ENCODE measurements at places on chromosomes 5 and 9.

DNA sequence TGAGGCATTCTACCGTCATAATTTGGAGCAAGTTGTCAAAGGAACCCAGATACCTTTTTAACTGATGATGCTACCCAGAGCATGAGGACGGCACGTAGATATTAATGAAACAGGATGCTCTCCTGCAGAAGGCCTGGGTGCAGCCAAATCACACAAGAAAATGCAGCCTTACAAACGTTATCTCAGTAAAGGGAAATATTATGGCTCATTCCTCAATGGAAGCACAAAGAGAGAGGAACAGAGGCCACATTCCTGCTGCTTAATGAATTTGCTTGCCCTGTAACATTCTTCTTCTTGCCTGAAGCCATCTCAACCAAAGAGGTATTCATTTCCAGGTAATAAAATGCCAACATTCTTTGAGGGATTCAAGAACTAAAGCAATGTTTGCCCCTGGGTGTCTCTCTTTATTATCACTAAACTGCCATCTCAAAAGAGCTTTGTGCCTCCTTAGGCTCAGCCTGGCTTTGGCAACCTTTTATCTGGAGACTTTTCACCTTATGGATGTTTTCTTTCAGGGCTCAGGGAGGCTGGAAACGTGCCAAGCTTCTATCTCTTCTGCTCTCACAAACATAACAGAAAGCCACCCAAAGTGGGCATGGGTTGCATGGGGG lies 92.9 kb downstream of the TNC start:
- DNase-seq, result no peak

DNA sequence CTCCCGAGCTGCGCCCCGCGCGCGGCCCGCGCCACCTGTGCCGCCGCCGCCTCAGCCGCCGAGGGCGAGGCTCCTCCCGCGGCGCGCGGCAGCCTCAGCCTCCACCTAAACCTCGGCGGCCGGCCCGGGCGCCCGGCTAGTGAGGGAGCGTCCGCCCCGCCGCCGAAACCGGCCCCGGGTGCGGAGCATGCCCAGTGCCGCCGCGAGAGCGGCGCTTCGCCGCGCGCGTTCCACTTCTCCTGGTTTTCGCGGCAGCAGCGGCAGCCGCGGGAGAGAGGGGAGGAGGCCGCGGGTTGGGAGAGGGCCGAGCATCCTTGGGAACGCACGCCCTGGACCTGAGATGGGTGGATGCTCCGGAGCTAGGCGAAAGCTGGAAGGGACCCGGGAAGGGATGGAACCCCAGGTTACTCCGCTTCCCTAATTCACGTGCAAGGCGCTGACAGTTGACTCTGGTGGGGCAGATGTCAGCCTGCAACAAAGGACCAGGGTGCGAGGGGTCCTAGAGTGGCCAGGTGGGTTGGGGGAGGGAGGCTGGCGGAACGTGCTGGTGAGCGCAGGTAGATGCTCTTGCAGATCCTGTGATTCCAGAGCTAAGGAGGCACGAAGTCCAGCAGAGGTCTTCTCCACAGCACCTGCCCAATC lies at the start of gene CTNND2:
Gene CTNND2, minus strand, starts transcription at position 182 of the 642 bp plus-strand sequence. CDS start 593 bp downstream, outside the sequence.
- DNase-seq, result peak; percentile 73

DNA sequence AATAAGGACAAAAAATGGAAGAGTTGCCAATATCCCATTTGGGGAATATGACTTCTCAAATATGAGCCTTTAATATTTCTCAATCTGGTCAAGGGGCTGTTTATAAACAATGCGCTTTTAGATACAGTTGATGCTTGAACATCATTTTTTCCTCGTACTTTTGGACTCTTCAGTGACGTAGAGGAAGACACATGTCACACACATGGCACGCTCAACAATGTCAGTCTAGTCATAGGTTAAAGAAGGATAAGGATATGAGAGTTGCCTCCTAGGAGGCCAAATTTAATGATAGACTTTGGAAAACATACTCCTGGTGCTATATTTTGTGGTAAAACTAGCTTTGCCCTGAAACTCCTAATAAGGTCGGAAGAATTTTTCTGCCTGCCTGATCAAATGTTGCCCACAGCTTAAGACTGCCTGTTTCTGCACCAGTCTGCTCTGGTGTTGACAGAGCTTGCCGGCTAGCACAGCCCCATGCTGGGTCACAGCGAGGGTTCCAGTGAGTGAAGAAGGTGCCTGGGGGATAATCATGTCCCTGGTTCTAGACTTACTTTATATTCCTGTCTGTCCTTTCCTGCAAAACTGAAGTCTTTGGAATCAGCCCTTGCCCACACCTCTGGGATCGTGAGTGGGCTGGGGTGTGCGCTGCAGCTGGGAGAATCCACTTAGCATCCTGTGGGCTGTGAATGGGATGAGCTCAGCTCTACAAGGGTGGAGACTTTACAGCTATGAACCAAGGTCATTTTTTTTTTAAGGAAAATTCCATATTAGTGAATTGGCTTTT lies 230.8 kb upstream of the IRX4 start:
- DNase-seq, result no peak

DNA sequence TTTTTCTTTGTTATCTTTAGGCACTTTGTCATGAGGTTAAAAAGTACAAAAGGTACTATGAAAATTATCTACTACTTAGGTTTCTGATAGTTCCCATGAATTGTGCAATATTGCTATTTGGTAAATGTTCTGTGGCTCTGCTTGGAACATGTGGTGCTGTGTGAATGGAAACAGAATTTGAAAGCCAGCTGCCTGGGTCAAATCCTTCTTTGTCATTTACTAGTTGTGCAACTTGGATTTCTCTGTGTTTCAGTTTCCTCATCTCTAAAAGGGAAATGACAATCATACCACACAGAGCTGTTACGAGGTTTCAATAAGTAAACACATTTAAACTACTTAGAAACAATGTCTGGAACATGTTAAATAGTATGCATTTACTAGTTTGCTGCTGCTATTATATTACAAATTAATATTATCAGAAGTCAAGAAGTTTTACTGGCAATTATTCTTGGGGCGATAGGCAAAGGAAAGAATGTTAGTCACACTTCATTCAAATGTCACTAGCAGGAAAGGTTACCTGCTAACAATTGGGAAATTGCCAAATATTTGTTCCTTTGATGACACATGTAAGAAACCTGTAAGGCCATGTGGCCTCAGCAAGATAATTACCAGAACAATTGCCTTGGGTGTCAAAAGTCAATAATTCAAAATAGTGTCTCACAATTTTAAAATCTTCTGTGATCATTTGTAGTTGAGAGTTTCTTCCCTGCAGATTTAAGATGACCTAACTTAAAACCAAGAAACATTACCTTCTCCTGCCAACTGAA lies 184.8 kb downstream of the KIAA0825 start:
- peak; percentile 26 for DNase-seq

DNA sequence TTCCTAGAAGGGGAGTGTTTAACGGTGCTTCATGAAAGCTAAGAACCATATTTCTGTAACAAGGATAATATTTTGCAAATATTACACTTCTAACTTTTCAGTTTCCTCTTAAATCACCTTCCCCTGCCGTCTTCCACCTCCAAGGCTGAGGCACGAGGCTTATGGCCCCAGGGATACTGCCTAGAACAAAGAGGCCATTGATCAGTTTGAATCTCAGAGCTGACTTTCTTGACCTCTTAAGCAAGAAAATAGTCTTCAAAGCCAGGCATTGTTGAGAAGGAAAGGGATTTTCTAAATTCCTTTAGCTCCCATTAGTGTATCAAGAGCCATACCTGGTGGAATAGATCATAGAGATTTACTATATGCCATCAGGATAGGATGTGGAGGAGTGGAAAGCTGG lies 566.2 kb downstream of the BNC2 start:
- no peak for DNase-seq

DNA sequence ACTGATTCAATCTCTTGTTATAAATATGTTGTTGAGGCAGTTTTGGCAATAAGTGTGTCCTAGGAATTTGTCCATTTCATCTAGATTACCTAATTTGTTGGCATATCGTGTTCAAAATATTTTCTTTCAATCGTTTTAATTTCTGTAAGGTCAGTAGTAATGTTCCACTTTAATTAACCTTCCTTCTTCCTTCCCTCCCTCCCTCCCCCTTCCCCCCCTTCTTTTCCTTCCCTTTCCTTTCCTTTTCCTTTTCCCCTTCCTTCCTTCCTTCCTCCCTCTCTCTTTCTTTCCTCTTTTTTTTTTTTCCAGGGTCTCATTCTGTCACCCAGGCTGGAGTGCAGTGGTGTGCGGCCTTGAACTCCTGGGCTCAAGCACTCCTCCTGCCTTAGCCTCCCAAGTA lies 27.1 kb downstream of the CD14 start:
- DNase-seq, result no peak

- DNase-seq, result no peak
Measured at GRCh38 chr9:126000731-126001580, 253.8 kb downstream of the PBX3 start.

DNA sequence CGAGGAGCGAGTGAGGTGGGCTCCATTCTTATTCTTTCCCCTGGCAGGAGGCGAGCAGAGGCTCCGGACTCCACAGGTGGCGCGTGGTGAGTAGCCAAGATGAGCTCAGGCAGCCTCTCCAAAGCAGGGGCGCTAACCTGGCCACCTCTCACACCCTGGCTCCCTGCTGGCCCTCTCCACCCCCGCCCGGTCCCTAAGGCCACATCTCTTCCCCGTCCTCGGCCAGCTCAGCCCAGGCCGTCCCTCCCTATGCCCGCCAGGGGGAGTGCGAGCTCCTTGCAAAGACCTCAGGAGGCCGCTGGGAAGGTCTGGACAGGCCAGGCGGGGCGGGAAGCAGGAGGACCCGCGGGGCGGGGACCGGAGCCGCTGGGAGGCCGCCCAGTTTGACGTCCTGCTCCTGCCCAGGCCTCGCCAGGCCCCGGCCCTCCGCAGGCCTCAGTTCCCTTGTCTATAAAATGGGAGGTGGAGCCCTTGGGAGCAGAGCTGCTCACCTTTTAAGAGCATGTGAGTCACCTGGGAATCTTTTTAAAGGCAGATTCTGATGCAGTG lies 46.3 kb upstream of the GGTA1 start:
- DNase-seq, result peak; percentile 83

- no peak for DNase-seq
Measured at GRCh38 chr5:72476275-72476674, 30.9 kb downstream of the ZNF366 start.

DNA sequence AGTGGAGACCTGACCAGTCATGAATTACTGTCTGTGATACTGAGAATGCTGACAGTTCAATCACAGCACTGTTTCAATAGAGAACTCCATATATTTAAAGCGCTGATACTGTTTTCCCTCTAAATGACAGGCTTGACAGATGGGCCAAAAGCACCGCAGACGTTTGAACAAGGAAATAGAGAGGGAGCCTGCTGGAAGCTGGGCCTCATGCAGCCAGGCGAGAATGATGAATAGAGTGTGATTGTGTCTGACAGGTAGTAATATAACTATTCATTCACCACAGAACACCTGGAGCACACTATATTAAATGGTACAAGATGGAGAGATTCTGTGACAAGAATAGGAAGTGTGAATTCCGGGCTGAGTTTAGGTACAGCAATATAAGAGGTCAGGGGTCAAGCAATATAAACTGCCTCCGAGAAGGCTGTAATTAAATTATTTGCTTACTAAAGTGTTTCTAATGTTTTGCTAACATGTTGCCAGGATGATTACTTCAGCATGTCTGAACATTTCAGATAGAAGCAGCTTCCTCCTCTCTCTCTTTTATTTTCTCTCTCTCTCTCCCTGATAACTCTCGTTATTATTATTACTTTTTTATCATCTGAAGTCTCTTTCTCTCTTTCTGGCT lies 297.7 kb downstream of the CSNK1G3 start:
- DNase-seq, result no peak

DNA sequence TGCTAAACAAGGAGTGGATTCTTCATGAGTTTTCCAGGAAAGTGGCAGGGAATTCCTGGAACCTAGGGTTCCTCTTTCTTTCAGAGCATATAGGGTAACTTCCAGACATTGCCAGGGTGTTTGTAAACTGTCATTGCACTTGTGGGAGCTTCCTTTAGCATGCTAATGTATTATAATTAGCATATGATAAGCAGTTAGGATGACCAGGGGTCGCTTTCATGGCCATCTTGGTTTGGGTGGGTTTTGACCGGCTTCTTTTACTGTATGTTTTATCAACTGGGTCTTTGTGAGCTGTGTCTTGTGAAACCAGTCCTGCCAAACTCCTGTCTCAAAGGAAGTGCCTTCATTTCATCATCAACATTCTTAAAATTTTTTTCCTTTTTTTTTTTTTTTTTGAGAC lies 11.9 kb upstream of the MELK start:
- DNase-seq, result no peak

- DNase-seq, result no peak
Measured at GRCh38 chr9:136543280-136543679, 2.6 kb downstream of the NOTCH1 start.

- DNase-seq, result no peak
Measured at GRCh38 chr9:69073103-69073502, 37.6 kb downstream of the FXN start.

GRCh38 chr9:33742519-33742918 lies 52.8 kb upstream of the PRSS3 start:
- no peak for DNase-seq

DNA sequence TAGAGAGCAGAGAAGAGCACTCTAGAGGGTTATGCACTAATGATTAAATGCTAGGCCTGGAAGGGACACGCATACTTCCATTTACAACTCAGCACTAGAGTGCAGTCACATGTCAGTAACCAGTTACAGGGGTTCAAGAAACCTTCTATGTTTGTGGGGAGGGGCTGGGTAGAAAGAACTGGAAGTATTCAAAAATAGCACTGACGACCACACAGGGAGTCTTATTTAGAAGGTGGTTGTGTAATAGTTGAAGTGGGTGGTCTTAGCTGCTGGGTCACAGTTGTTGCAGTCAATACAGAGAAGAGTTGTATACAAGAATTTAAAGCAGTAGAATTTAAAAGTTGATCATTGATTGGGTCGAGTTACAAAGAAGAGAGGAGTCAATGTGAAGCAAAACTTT lies 15.4 kb downstream of the AOPEP start:
- DNase-seq, result no peak

- DNase-seq, result no peak
Measured at GRCh38 chr5:125661584-125661983, 761.6 kb upstream of the GRAMD2B start.
